ENCODE measurements at places on chromosomes 3 and 15.

DNA sequence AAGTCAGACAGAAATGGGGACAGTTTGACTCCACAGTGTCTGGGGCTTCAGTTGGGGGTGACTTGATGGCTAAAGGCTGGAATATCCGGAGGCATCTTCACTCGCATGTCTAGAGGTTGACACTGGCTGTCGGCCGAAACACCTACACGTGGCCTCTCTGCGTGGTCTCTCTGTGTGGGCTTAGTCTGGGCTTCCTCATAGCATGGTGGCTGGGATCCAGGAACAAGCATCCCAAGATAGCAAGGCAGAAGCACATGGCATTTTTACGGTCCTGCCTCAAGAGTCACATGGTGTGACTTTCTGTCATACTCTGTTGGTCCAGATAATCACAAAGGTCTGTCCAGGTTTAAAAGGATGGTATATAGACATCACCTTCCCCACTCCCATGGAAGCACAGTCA lies 34.5 kb downstream of the MAGI1 start:
- no peak for DNase-seq

DNA sequence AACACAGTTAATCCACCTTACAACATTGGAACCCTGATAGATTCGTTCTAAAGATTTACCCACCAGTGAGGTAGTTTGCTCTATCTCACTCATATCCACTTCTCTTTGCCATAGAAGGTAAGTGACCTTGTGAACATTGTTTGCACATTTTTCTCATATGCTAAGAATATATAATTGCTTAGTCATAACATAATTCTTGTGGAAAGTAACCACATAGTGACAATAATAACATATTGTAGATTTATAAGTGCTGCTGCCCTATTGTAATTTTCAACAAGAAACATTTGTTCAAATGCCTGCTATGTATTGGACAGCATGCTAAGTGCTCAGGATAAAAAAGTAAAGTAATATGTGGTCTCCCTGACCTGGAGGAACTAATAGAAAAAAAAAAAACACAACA lies 554.2 kb upstream of the KCNMB2 start:
- DNase-seq: no peak

DNA sequence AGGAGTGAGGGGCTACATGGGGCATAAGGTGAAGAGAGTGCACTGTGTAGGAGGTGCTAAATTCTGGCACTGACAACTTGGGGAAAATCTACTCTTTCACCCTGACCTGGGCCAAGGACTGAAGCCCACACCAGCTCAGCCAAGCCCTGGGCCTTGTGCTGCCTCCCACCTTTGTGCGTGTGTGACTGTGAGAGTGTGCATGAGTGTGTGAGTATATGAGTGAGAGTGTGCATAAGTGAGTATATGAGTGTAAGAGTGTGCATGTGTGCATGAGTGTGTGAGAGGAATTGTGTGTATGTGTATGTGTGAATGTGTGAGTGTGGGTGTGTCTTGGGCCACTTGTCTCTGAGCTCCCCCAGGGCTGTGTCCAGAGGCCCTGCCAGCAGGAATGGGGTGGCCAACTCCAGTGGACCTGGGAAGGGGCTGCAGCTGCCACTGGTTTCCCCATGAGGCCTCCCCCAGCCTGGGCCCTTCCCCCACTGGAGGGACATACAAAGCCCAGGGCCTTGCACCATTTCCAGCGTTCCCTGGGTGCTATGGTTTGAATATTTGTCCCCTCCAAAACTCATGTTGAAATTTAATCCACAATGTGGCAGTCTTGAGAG lies 15.2 kb downstream of the C3orf22 start:
- no peak for DNase-seq

DNA sequence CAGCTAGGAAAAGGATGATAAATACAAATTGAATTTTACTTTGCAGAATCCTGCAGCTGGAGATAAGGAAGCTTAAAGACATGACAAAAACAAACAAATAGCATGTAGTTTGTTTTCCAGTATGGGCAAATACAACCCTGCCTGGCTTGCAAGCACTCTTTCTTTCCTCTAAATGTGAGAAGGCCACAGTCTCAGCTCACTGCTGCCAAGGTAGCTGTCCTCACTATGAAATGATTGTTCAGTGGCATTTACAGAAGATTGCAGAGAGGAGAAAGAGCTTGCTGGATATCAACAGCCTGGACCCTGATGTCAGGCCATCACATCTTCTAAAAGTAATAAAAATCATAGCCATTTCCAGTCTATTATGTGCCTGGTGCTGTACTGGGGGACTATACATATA lies 262.0 kb downstream of the CLSTN2 start:
- DNase-seq: no peak

DNA sequence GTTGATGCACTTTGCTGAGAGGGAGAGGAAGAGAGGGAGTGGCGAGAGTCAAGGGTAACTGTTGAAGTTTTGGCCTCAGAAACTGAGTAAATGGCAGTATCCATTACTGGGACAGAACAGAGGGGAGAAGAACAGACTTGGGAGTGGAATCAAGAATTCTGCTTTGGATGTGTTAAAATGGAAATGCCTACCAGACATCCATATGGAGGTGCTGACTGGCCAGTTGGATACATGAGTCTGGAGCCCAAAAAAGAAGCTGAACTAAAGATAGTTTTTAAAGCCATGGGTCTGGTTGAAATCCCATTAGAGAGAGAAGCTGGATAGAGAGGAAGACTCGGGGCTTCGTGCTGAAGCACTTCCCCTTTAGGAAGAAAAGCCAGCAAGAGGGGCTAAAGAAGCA lies 35.9 kb upstream of the NSMCE3 start:
- DNase-seq: no peak

DNA sequence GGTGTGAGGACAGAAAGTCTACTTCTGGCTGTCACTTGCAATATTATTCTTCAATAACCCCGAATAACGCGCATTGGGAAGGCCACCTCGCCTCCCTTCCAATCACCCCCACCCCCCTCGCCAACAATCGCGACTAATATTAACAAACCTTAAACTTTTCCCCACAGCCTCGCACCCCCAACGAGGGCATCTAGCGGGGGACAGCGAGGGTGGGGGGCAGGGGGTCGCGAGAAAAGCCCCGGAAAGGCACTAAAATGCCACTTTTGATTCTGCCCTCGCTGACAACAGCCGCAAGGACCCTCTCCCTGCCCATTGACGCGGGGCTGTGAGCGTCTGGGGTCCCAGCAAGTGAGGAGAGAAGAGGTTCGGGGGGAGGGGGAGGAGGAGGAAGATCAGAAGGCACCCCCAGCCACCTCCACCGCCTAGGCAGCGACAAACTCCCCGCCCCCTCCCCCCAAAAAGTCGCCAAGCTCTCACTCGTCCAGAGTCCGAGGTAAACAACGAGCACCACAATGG lies 868 bp downstream of the SATB1 start:
- DNase-seq: no peak

- DNase-seq: no peak
These were observed 82.7 kb downstream of the MYO5A start for GRCh38 chr15:52445954-52446353.

DNA sequence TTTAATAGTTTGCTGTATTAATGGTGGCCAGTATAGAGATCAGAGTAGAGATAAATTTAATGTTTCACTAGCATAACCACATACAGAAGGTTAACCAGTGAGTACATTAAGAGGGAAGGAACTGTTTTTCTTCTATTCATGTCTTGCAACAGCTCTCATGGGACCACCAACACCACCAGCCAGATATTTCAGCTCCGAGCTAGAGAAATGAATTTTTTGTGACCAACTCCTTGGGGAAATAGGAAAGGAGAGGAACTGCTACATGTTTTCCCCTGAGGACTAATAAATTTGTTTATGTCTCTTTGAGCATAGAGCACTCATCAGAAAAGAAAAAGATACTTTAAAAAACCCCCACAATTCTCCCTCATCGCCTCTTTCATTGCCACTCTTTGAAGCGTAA lies 247.5 kb downstream of the MBNL1 start:
- no peak for DNase-seq

GRCh38 chr3:182717216-182717615 lies 76.1 kb upstream of the ATP11B start:
- DNase-seq: no peak

- no peak for DNase-seq
These were observed 10.4 kb downstream of the PEAK1 start for GRCh38 chr15:77409259-77410156.

DNA sequence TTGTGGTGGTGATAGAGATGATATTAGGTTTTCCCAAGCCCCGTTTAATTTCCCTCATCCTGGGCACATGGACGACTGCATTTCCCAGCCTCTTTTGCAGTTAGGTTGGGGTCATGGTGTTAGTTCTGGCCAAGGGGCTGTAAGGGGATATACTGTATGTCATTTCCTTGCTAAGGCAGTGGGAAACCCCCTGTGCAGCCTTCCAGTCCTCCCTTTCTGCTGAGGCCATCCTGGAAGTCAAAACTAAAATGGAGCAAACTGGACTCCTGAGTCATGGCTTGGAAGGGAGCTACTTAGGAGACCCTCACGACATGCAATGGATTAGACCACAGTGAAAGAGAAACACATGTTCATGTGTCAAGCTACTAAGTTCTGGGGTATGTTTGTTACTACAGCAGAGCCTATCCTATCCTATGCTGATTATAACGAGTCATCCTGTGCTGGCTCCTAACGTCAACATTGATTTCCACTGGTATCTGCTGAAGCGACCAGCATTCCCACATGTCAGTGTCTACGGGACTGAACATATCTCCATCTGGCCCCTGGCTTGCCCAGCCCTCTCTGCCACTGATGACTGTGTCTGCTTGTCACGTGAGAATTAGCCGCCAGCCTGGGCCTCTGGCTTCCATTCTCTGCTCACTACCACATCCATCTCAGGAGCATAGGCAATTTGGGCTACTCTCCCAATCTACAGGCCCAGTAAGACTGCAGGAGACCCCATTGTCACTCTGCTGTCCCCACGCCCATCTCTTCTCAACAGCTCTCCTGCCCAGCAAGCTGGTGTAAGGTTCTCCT lies 85.6 kb upstream of the MEF2A start:
- DNase-seq: no peak

- DNase-seq: no peak
These were observed 501.7 kb downstream of the SHQ1 start for GRCh38 chr3:72346526-72346926.

DNA sequence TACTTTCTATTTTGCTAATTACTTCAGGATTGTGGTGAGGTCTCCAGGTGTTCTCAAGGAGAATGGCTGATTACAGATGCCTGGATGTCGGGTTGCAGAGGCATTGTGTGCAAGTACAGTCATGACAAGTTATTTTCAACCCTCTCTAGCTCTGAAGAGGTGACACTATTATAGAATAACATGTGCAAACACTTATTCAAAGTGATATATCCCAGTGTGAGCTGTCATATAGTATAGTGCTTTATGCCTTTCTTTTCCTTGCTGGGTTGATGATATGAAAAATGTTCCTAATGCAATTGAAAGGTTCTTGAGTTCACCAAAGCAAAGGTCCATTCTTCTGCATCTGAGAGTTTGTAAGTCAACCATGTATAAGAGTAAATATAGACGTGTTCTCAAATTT lies 167.2 kb downstream of the SPATA16 start:
- DNase-seq: no peak

GRCh38 chr3:196694941-196695848 lies 16.9 kb downstream of the CEP19 start:
- no peak for DNase-seq

DNA sequence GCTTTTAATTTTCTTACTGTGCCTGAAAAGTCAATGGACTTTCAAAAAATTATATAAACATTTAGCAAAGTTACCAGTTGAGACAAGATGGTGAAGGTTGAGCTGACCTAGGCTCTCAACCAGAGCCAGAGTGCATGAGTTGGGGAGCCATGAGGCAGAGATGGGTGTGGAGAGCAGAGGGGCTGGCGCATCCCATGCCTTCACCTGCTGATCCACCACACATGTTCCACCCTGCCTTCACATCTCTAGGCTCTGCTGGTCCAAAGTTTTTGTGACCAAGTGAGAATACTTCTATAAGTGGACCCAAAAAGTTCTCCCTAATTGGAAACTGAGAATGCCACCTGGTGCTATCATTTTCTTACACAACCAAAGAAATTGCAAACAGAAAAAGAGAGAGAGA lies 47.3 kb downstream of the CCR3 start:
- no peak for DNase-seq

DNA sequence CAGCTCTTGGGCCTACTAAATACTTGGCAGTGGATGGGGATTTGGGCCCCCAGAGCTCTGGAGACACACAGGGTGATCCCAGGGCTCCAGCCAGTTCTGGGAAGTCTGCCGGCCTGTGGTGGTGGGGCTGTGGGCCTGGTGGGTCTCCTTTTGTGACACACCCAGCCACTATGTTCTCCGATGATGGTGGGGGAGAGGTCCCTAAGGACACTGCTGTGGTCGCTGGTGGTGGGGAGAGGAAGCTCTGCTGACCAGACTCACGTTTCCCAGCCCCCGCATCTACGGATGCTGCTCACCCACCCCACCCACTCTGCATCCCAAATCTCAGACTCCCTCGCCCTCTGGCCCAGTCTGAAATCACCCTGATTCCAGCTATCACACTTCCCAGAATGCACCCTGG lies 396 bp downstream of the PLA2G4D start:
- no peak for DNase-seq

DNA sequence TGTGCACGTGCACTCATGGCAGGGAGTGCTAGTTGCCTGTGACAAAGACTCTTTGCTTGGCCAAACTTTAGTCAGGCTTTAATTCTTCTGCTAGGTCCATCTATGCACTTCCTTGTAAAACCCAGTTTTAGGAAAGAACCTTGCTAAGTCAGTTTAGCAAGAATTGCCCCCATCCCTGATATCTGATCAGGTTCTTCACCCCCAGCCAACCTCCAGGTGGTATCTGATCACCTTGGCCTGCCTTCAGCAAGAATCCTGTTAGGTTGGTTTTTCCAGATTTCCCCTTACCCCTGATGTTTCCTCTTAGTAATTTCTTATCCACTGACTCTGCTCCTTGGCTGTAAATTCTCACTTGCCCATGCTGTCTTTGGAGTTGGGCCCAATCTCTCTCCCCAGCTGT lies 8.4 kb downstream of the HSPBAP1 start:
- no peak for DNase-seq

GRCh38 chr3:14885307-14885706 lies 62.1 kb upstream of the NR2C2 start:
- DNase-seq: no peak

- no peak for DNase-seq
These were observed 242.3 kb downstream of the TLE3 start for GRCh38 chr15:69855258-69856000.

GRCh38 chr15:65329288-65329983 lies 25.0 kb downstream of the RNU5B-1 start:
- DNase-seq: no peak

DNA sequence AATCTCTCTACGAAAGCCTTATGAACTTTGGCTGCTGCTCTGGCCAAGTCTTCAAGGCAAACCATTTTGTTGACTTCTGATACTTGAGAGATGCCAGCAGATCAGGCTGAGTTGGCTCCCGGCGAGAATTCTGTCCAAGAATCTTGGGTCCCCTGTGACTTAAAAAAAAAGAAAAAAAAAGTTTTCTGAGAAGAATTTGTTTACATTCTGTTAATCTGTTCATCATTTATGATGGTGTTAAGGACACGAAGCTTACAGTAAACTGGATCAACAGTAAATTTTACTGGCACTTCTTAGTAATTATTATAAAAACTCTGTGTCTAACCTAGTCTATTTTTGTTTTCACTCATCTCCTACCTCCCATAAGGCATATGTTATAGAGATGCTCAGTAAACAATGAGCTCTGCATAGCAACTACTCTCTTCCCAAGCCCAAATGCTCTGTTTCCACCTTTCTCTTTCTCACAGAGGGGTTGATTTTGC lies 320.9 kb upstream of the RASGRP1 start:
- DNase-seq: no peak

- DNase-seq: no peak
These were observed 116.6 kb upstream of the IQSEC1 start for GRCh38 chr3:13189639-13190377.

Measured in NCI-H187 (cell line).